ENCODE measurements at places on chromosomes 2 and 18. TPM values are rescaled to one million over a fixed set of nuclear protein-coding genes. Genes with fewer than 3 reads are reported as not detected.

The PAIP2B gene
- total RNA-seq, result 3.1 TPM

The ITM2C gene
- total RNA-seq, result 9.0 TPM

The ACOXL gene
- total RNA-seq, result not detected

The SRD5A2 gene
- 0.07 TPM for total RNA-seq

The B3GNT7 gene
- total RNA-seq, result 1.3 TPM

The DYNAP gene
- total RNA-seq, result not detected

Data from nasal cavity respiratory epithelium epithelial cell of viscerocranial mucosa (primary cell).